ENCODE measurements at places on chromosomes 7 and 10.

GRCh38 chr10:110546077-110546476 is 21.4 kb upstream of the SMC3 start:
- DNase-seq: no peak

DNA sequence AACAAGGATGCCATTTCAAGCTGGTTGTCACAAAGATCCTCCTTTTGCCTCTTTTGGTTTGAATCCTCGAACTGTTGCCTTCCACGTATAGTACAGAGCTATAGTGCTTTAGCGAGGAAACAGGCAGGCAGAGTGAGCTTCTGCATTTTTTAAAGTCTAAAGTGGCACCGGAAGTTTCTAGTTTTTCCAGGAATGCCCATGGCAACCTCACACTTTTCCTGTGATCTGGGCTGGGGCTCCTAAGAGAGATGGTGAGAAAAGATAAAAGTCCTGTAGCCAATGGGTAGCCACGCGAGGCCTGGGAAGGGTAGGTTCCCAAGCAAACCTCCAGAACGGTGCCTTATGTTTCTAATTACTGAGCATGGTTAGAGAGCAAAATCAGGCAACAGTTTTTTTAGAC is 76.7 kb downstream of the CALD1 start:
- no peak for DNase-seq

GRCh38 chr10:28217848-28218247 is 85.0 kb downstream of the MPP7 start:
- no peak for DNase-seq

DNA sequence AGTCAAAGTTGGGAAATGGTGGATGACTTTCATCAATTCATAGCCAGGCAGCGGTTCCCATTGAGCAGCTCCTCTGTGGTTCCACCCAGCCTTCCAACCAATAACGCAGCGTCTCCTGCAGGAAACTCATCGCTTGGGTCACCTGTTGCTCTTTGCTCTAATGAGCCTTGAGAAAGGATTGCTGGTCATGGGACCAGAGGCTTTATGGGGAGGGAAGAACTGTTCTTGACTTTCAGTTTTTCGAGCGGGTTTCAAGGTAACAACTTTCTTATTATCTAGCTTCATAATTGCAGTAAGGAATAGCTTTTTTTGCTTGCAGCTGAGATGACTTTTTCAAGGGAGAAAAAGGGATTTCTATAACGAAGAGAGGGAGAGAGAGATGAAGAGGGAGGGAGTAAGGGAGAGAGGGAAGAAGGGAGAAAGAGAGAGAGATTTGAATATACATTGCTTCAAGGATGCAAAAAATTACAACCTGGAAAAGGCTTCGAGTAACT is 405 bp upstream of the ENTPD1 start:
- DNase-seq: peak; percentile 78

- DNase-seq: no peak
Observed at GRCh38 chr7:50335795-50336754, 31.6 kb downstream of the IKZF1 start.

GRCh38 chr10:69457771-69458237 is 6.5 kb downstream of the TSPAN15 start:
- no peak for DNase-seq

DNA sequence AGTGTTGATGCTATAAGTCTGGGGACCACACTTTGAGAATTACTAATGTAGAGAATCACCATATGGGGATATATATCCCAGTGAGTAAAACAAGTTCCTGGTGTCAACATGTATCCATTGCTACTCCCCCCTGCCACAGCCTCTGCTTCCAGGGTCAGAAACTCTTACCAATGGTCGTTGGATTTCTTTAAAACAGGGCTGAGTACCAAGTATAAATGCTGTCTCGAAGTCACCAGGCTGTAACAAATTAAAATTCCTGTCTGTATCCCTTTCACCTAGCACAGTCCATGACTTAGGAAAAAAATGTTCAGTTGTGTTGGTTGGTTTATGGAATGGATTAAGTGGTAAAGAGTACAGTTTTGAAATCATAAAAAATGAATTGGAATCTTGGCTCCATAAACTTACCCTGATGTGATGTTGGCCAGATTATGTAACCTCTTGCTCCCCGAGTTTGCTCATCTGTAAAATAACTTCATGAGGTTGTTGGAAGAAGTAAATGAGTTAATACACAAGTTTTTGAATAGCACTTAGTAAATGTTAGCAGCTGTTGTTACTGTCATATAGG is 364.0 kb upstream of the LRGUK start:
- no peak for DNase-seq

DNA sequence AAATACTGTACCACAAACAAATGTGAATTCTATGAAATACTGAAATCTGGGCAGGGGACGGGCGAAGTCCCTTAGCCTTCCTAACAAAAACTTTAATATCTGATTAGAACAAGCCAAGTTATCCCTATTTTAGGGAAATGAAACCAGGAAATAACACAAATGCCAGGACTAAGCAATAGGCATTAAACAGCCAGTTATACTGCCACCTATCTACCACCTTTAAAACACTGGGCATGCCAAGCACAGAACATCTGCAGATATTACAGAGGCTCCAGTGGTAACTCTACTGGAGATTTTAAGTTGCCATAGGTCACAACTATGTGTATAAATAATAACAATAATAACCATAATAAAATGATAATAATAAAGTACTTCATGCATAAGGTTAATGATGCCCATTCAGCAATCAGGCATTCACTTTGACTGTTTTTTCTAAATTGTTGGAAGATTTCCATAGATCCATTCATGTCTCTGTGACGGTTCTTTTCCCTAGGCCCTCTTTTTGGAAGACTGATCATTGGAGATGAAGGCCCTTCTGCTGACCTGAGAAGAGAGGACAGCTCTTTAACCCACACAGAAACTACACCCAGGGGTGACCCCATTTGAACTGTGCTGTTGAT is 195.7 kb downstream of the CACNA2D1 start:
- peak; percentile 54 for DNase-seq

DNA sequence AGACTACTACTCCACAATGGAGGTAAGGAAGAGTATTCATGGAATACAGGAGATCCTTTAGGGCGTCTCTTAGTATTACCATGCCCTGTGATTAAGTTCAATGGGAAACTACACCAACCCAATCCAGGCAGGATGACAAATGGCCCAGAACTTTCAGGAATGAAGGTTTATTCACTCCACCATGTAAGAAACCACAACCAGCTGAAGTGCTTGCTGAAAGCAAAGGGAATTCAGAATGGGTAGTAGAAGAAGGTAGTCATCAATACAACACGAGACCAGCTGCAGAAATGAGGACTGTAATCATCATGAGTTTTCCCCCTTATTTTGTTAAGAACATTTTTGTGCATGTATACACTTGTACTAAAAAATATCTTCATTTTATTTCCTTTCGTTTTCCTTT is 76.6 kb downstream of the GPR37 start:
- DNase-seq: peak; percentile 56

- no peak for DNase-seq
Observed at GRCh38 chr7:137395420-137395819, 51.9 kb upstream of the PTN start.
